Liver (tissue), 10 donors: ENCODE measurements at places on chromosomes 11 and 22. TPM values are rescaled to one million over a fixed set of nuclear protein-coding genes. Genes with fewer than 3 reads are reported as not detected.

The DPP3 gene
- 41.0 TPM for total RNA-seq

GRCh38 chr11:78478536-78478935 is 60.9 kb upstream of the GAB2 start:
- no peak overlapping the region for H3K4me3 ChIP-seq
- no peak for DNase-seq
- H3K4me1 ChIP-seq = no peaks in the 10 kb centered on the region
- H3K27ac ChIP-seq = no peak overlapping the region

DNA sequence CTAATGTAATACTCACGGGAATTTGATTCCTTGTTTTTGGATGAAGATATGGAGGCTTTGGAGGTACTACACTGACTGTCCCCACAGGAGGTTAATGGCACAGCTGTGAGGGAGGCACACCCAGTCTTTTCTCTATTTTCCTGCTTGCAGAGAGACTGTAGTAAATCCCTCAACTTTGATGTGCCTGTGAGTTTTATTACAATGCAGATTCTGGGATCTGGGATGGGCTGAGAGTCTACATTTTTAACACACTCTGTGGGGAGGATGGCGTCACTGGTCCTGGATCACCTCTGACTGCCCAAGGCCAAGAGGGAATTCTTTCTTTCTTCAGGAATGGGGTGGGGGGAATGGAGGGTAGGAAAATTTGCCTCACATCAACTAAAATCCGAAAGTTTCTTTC is 80.2 kb upstream of the NTM start:
- H3K4me1 ChIP-seq = no peaks in the 10 kb centered on the region
- no peak overlapping the region for H3K4me3 ChIP-seq
- DNase-seq = no peak
- no peak overlapping the region for H3K27ac ChIP-seq
- H3K36me3 ChIP-seq = no peaks in the 10 kb centered on the region

GRCh38 chr11:23192256-23192655 is 332.0 kb upstream of the CCDC179 start:
- H3K27ac ChIP-seq = no peak overlapping the region
- no peak for DNase-seq
- H3K36me3 ChIP-seq = no peaks in the 10 kb centered on the region
- no peaks in the 10 kb centered on the region for H3K27me3 ChIP-seq
- H3K4me1 ChIP-seq = no peaks in the 10 kb centered on the region

The PNPLA5 gene
- total RNA-seq = not detected
